Diencephalon (tissue), 1 donor: ENCODE measurements at places on chromosomes 11 and 22. TPM values are rescaled to one million over a fixed set of nuclear protein-coding genes. Genes with fewer than 3 reads are reported as not detected.

The ADM2 gene
- not detected for total RNA-seq

The CLTCL1 gene
- total RNA-seq = 15.9 TPM

The CATSPER1 gene
- total RNA-seq = not detected

The CRYAB gene
- 8.5 TPM for total RNA-seq

The MS4A14 gene
- not detected for total RNA-seq

The PRRG4 gene
- total RNA-seq = 0.46 TPM

The OR51B5 gene
- total RNA-seq = 0.46 TPM

The SYT8 gene
- total RNA-seq = not detected

The OMP gene
- not detected for total RNA-seq

The ANO5 gene
- total RNA-seq = 35.5 TPM

The EFCAB6 gene
- total RNA-seq = 12.0 TPM

The C1QTNF4 gene
- total RNA-seq = 33.2 TPM

The SLN gene
- not detected for total RNA-seq

The MEI1 gene
- total RNA-seq = 1.6 TPM

The PLAAT3 gene
- 14.1 TPM for total RNA-seq

The PTPN5 gene
- total RNA-seq = 43.4 TPM

The SLC37A2 gene
- total RNA-seq = 2.1 TPM

The SCN3B gene
- total RNA-seq = 120 TPM

The C11orf52 gene
- 0.69 TPM for total RNA-seq
